BE2C (cell line): ENCODE measurements at places on chromosomes 16 and 17.

- no peak for DNase-seq
Measured at GRCh38 chr17:72462407-72462806, 341.6 kb downstream of the SOX9 start.

GRCh38 chr16:14377326-14377725 is 252.7 kb downstream of the PARN start:
- no peak for DNase-seq

GRCh38 chr16:88461331-88462269 is 8.5 kb downstream of the ZFPM1 start:
- no peak for DNase-seq

DNA sequence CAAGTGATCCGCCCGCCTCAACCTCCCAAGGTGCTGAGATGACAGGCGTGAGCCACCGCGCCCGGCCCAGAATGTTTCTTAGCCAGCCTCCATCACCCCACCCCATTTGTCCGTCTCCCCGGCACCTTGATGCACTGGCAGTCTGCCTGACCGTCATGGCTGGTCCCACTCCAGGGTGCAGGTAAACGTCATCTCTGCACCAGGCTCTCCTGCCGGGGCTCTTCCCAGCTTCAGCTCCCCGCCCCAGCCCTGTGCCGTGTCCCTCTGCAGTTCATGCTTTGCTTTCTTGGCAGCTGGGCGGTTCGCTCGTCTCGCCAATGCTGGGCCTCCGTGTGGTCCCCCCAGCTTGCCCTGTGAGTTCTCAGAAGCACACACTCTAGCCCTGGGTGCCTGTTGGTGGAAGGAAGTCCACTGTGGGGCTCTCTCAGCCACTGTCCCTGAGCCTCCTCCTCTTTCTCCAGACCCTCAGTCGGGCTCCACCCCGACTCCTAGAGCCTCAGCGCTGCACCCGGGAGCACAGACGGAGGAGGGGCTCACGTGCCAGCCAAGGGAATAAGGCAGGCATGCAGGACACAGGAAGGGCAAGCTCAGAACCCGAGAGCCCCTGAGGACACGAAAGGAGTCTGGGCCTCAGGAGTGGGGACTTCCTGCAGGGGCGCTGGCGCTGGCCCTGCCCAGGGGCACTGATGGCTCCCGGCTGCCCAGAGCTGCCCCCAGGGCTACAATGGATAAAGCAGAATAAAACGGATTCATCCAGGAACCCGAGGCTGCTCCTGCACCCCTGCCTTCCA is 12.0 kb downstream of the HS3ST6 start:
- peak; percentile 8 for DNase-seq

- no peak for DNase-seq
Measured at GRCh38 chr16:66832190-66832589, 1.4 kb upstream of the NAE1 start.

- DNase-seq, result no peak
Measured at GRCh38 chr17:14840616-14841231, 424.4 kb downstream of the PMP22 start.

DNA sequence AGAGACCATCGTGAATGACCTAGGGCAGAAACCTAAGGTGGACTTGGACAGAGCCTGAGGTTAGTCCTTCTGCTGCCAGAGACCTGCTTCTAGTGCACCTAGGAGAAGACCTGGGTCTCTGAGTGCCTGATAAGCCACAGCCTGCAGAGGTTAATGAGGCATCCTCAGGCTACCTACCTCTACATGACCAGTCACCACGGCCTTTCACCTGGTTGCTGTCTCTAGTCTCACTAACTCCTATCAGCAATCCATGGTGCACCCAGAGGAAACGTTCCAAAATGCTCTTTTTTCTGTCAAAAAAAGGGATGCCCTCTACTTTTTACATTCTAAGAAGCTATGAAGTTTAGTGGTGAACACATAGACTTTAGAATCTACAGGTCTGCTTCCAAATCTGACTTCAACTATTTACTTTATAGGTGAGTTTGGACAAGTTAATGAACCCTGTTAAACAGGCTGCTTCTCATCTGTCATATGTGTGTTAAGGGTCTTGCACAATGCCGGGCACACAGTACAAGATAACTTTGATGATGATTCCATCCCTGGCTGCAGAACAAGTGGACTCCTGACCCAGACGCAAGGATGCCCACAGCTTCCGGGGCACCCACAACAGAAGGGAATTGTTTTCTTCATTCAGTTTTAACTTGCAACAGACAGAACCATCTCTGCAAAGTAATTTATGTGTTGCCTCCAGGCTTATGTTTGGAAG is 469.9 kb upstream of the CDH5 start:
- no peak for DNase-seq

GRCh38 chr17:2929881-2930533 is 133.4 kb downstream of the OR1D5 start:
- peak; percentile 77 for DNase-seq

DNA sequence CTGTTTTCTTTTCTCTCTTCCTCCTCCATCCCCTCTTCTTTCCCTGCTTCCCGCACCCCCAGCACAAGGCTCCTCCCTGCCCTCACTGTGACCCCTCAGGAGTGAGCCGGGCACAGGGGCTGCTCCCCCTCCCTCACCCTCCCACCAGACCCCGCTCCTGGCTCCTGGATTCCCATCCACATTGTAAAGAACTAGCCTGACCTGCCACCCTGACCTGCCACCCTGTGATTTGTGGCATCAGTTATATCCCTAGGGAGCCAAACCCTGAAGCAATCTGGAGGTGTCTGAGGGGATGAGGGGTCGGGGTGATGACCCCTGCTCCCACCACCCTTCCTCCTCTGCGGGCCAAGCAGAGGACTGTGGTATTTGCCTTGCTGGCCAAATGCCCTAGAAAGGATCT is 98.0 kb upstream of the LHX1 start:
- no peak for DNase-seq

DNA sequence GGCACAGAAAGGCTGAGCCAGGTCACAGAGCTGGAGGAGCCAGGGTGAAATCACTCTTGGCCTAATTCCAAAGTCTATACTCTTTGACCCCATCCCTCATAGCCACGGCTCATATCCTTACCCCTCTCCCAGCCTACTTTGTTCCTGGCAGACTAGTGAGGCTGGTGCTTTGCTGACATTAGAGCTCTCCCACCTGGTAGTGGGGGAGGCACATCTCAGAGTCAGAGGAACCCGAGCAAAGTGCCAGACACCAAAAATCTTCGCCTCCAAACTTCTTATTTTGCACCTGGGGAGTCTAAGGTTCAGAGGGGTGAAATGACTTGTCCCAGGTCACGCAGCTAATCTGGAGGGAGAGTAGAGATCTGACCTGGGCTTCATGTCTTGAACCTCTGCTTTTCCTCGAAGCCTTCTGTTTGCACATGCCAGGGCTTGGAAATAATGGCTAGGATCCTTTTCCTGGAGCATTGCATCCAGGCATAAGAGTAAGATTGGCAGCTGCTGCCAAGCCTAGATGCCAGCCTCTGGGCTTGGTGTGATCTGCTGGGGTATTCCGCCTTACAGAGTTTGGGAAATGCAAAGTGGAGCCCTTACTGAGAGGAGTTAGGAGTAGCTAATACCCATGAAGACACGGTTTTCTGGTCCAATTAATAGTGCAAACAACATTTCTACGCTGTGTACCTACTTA is 126.9 kb downstream of the SPACA3 start:
- DNase-seq, result no peak

DNA sequence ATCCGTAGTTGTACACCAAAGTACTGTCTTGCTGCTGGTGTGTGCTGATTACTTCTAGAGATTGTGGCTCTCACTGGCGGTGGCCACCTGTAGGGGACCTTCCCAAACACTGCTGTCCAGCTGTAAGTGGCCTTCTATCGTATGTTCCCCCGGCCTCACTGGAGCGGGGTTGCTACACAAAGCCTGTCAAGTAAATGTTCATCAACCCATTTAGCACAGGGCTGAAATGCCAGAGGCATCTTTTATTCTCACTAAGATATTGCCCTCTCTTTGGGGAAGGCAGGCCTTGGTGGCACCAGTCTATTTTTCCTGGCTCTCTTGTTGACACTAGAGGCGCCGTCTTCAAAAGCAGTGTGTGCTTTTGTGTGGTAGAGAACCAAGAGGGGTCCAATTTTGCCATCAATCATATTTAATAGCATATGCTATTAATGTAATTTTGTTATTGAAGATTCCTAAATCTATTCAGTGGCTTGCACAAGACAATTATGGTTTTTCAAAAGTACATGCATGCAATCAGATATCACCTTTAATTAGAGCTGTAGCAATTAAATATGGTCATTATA is 514.4 kb upstream of the SALL1 start:
- no peak for DNase-seq

DNA sequence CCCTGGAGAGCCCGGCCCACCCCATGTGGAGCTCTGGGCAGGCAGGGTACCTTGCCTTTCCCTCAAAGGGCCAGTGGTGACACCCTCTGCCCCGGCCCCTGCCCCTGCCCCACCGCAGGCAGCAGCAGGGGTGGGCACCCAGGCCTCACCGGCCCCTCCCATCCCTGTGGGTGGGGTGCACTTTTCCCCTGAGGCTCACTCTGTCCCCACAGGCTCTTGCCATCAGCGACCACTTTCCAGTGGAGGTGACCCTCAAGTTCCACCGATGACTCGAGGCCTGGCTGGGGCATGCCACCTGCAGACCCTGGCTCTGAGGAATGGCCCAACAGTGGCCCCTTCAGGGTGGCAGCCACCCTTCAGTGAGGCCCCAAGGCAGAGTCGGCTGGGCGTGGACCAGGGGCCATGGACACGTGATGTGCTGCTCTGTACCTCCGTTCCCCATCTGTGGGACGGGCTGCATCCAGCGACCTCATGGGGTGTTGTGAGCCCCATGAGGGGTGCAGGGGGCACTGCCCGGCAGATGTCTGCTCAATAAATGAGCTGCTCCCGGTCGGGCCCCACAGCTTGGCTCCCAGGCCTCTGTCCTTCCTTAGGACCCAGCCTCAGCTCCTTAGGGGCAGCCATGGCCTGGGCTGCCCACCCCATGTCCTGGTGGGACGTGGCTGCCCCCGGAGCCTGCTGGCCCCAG is 2.0 kb downstream of the DNASE1L2 start:
- no peak for DNase-seq

- DNase-seq, result no peak
Measured at GRCh38 chr16:86317813-86318650, 192.3 kb upstream of the FOXF1 start.

DNA sequence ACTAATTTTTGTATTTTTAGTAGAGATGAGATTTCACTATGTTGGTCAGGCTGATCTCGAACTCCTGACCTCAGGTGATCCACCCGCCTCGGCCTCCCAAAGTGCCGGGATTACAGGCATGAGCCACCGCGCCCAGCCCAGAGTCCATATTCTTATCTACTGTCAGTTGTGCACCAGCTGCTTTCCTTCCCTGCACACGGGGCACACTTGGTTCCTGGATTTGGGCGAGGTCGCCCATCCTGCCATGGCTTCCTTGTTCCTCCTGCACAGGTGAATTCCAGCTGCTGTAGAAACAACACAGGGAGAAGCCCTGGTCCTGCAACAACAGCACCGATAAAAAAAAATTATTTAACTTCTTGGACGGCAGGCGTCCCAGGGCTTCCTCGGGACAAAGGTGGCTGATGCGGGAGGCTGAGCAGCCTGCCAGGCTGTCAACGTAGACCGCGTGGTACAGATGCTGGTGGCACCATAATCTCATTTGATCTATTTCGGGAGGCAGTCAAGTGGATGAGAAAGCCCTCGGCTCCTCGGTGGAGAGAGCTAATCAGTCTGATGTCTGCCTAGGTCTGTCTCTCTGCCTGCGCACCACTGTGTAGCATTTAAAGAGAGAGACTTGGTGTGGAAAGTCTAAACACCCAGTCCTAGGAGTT is 19.1 kb downstream of the RGS9 start:
- DNase-seq, result no peak

- DNase-seq, result no peak
Measured at GRCh38 chr17:43823350-43824084, 9.4 kb downstream of the MPP3 start.

DNA sequence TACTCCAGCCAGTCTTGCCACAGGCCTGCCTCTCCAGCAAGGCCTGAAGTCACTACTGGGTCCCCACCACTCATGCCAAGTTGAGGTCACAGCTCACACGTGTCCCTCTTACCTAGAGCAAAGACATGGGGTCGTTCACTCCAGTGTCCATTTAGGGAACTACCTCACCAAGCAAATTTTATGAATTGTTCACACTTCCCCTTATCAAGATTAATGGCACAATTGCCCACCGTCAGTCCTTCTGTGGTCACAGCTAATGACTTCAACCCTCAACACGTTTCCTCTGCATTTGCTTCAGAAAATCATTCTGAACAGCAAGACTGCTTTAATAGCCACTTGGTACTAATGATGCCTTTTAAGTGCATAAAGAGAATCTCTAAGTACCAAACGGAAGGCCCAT is 14.6 kb downstream of the IRX6 start:
- DNase-seq, result no peak

GRCh38 chr16:50086176-50086575 is 20.4 kb downstream of the HEATR3 start:
- DNase-seq, result no peak

DNA sequence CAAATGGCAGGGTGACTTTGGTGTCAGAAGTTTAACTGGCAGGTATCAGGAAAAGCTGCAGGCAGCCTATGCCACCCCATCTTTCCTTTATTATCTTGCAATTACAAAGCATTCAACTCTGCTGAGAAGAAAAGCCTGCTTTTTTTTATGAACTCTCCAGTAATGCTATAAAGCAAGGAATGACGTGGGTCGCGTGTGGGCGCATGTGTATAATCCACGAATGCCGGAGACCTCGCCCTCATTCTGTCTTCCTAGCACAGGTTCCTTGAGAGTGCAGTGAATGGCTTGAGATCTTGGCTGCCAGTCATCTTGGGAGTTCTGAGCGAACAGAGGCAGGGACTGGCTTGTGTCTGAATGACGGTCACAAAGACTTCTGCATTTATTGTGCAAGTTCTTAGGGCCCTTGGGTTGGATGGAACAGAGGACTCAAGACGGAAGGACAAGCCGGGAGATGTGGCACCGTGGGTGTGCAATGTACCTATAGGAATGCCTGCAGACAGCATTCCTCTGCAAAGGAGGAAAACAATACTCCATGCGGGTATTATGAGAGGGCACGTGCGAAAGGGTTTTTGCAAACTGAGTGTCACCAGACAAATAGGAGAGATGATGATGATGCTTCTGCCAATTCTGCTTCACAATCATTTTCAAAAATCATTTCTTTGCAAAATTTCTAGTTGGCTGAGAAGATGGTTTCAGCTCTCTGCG is 96.1 kb upstream of the ELAC2 start:
- no peak for DNase-seq

- DNase-seq, result no peak
Measured at GRCh38 chr16:67718668-67719047, 458 bp downstream of the GFOD2 start.

DNA sequence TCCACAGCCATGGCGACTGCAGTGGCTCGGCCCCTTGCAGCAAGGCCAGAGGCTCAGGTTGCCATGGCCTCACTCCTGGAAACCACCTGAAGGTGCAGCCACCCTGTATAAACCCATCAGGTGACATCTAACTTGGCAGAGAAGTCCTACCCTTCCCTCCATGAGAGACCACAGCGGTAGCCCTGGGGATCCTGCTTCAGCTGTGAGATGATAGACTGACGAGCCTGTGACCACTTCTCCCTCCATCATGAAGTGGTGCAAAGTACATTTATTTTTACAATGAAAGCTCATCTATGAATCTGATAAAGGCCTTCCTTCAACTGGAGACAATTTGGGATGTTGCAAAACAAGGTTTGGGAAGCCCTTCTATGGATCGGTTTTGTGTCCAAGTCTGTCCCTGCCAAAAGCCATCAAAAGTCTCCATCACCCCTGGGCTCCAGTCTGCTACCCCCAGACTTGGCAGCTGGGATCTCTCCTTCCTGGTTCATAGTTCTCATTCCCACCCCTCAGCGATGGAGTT is 1.8 kb downstream of the ZACN start:
- DNase-seq, result no peak
